Tongue (tissue), 3 donors: ENCODE measurements at places on chromosomes 13 and 19.

DNA sequence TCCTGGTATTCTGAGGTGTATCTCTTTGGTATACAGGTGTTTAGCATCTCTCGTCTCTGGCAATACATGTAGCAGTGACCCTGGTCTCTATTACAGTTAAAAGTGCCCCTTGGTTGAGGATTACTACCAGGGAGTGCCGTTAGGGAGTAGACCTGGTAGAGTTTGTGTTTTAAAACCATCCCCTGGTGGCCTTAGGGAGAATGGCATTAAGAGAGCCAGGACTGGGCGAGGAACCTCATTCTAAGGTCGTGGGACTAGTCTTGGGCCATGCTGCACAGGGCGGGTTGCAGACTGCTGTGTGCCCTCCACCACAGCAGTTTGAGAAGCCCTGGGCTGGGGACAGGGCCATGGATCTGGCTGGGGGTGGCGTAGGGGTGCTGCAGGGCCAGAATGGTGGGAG lies 35.0 kb downstream of the B3GLCT start:
- DNase-seq: no peak

DNA sequence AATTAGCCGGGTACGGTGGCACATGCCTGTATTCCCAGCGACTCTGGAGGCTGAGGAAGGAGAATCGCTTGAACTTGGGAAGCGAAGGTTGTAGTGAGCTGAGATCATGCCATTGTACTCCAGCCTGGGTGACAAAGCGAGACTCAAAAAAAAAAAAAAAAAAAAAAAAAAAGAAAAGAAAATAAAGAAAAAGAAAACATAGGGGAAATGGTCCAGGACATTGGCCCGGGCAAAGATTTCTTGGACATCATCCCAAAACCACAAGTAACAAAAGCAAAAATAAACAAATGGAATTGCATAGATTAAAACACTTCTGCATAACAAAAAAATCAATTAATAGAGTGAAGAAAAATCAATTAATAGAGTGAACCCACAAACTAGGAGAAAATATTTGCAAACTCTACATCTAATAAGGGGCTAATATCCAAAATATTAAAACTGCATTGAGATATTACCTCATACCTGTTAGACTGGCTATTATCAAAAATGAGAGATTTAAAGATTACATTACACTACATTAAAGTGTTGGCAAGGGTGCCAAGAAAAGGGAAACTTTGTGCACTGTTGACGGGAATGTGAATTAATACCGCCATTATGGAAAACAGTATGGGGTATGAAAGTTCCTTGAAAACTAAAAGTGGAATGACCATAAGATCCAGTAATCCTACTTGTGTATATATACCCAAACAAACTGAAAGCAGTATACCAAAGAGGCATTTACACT lies 18.5 kb upstream of the ABCC4 start:
- DNase-seq: no peak

- DNase-seq: no peak
Observed at GRCh38 chr13:50006426-50007135, 8.7 kb upstream of the KCNRG start.

DNA sequence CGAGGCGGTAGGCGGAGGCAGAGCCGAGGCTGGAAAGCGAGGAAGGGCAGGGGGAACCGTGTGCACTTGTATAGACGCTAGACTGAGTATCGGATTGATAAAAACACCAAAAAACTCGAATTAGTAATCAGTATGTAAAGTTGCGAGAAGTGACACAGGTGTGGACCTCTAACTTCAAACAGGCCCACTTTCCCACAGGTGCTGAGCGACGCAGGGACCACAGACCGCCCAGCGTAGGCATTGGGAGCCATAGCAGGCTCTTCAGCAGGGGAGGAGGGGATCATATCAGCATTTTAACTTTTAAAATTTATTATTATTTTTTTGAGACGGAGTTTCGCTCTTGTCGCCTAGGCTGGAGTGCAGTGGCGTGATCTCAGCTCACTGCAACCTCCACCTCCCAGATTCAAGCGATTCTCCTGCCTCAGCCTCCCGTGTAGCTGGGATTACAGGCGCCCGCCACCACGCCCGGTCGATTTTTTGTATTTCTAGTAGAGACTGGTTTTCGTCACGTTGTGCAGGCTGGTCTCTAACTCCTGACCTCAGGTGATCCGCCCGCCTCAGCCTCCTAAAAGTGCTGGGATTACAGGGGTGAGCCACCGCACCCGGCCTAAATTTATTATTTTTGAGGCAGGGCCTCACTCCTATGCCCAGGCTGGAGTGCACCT lies 574 bp downstream of the VMAC start:
- DNase-seq: no peak
